ENCODE measurements at places on chromosomes 13 and 19. TPM values are rescaled to one million over a fixed set of nuclear protein-coding genes. Genes with fewer than 3 reads are reported as not detected.

The APOE gene
- 17.3 TPM for total RNA-seq

The DLEU7 gene
- total RNA-seq, result not detected

The TMPRSS9 gene
- not detected for total RNA-seq

The ZNF90 gene
- not detected for total RNA-seq

The ZNF534 gene
- total RNA-seq, result not detected

The AP1M2 gene
- total RNA-seq, result 27.7 TPM

The PRR22 gene
- 2.9 TPM for total RNA-seq

The RDH8 gene
- 0.22 TPM for total RNA-seq

The MAG gene
- total RNA-seq, result not detected

The ATP7B gene
- total RNA-seq, result 2.1 TPM

The SPACA4 gene
- total RNA-seq, result not detected

The ZNF573 gene
- 1.2 TPM for total RNA-seq

The LRG1 gene
- 0.25 TPM for total RNA-seq

The CCL25 gene
- total RNA-seq, result not detected

The LHFPL6 gene
- 6.9 TPM for total RNA-seq

The B3GNT8 gene
- 0.21 TPM for total RNA-seq

The CFAP97D2 gene
- total RNA-seq, result not detected

The SPIB gene
- 0.34 TPM for total RNA-seq

The NKPD1 gene
- total RNA-seq, result 0.10 TPM

The AP2S1 gene
- 329 TPM for total RNA-seq

The ZNF426 gene
- 0.44 TPM for total RNA-seq

The PLK5 gene
- not detected for total RNA-seq

The ZNF439 gene
- not detected for total RNA-seq

The PSG2 gene
- total RNA-seq, result not detected

The UHRF1 gene
- total RNA-seq, result 48.8 TPM

The MEIS3 gene
- 39.1 TPM for total RNA-seq

The MAP4K1 gene
- 0.92 TPM for total RNA-seq

The DDA1 gene
- total RNA-seq, result 70.1 TPM

The CGB8 gene
- total RNA-seq, result 3.5 TPM

The SYNE4 gene
- total RNA-seq, result 0.27 TPM

The TMEM145 gene
- 2.8 TPM for total RNA-seq

The GPR4 gene
- total RNA-seq, result 0.12 TPM

The SHC2 gene
- total RNA-seq, result 1.0 TPM

The HSPB6 gene
- total RNA-seq, result 0.27 TPM

The TNFSF9 gene
- total RNA-seq, result 6.3 TPM

The PRKCSH gene
- total RNA-seq, result 265 TPM

The EBPL gene
- 74.3 TPM for total RNA-seq

The IZUMO2 gene
- total RNA-seq, result not detected

The ZBTB32 gene
- not detected for total RNA-seq

The PEG3 gene
- not detected for total RNA-seq

The IFNL1 gene
- total RNA-seq, result not detected

The CNN1 gene
- total RNA-seq, result 0.45 TPM

The HCN2 gene
- 35.3 TPM for total RNA-seq

The CYP4F12 gene
- total RNA-seq, result 1.7 TPM

The ZNF160 gene
- 8.8 TPM for total RNA-seq

The INSR gene
- total RNA-seq, result 2.8 TPM

The TMIGD2 gene
- total RNA-seq, result not detected

The DACH1 gene
- total RNA-seq, result not detected

The CCNE1 gene
- total RNA-seq, result 26.6 TPM

The RNASEH2A gene
- total RNA-seq, result 48.6 TPM

The HSH2D gene
- not detected for total RNA-seq

The PLPPR3 gene
- 4.9 TPM for total RNA-seq

The KIR3DL1 gene
- not detected for total RNA-seq
